ENCODE measurements at places on chromosomes 2 and 18.

GRCh38 chr18:49411928-49412327 is 48.5 kb downstream of the DYM start:
- no peak for DNase-seq

- no peak for DNase-seq
Observed at GRCh38 chr2:209771474-209772289, at the start of gene UNC80. TSS of gene UNC80 (plus strand) at chr2:209771832. CDS start at chr2:209772073, 241 bp downstream.

DNA sequence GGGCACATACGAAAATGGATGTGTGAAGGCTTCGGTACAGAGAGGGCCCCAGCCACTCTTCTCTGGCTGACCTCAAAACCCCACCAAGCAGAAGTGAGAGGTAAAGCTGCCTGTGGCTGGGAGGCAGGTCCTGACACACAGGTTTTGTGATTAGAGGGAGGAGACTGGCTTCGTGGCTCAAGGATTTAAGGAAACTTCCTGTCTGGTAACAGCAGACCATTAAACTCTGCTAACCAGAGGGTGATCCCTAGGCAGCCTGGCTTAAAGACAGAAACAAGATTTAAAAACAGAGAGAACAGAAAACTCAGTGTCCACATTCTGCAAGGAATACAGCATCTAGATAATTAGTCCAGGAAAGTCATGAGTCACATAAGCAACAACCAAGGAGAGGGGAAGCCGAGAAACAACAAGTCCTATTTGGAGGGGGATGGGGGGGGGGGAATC is 101.9 kb downstream of the NFATC1 start:
- no peak for DNase-seq

GRCh38 chr18:67778016-67778415 is 261.5 kb upstream of the DSEL start:
- no peak for DNase-seq

GRCh38 chr2:182717416-182717815 is 1.4 kb downstream of the DNAJC10 start:
- no peak for DNase-seq

- no peak for DNase-seq
Observed at GRCh38 chr2:201949181-201949926, 84.3 kb upstream of the FZD7 start.

DNA sequence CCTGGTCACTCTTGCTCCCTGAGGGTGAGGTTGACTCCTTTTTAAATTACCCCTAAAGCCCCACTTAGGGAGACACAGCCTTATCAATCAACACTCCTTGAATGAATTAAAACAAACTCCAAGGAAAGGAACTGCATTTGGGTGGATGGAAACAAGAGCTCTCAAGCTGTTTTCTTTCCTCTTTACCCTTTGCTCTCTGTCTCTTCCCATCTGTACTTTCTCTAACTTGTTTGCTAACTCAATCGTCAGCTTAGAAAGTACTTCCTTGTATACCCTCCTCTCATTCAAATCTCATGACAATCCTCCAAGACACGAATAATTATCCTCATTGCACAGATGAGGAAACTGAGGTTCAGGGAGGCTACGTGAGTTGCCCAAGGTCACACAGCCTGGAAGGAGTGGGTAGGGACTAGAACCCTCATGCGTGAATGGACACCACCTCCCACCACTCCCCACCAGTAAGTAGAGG is 32.7 kb downstream of the ZFP36L2 start:
- DNase-seq: no peak

- DNase-seq: no peak
Observed at GRCh38 chr18:40464032-40464431, 1491.0 kb upstream of the PIK3C3 start.

DNA sequence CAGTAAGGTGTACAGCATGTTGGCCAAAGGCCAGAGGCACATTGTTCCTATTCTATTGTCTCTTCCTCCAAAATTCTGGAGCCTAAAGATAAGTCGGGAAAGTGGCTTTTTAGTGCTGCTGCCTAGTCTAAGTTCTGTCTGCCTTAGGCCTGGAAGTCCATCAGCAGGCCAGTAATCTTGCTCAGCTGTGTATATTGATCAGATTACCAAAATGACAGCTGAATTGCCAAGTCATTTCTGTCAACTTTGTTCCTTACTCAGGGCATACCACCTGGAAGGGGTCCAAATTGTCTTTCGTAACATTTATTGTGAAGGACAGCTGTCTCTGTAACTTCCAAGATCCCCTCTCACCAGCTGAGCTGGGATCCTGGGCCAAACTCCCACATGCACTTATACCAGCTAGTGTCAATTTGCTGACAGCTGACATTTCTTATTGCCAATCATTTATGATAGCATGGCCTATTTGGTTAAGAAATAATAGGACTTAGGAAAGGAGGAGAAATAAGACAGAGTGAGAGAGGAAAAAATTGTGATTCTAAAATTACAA is 116.8 kb upstream of the FSHR start:
- no peak for DNase-seq

GRCh38 chr2:68637047-68637446 is 6.3 kb upstream of the PROKR1 start:
- no peak for DNase-seq

GRCh38 chr2:143607231-143608062 is 478.2 kb downstream of the ARHGAP15 start:
- DNase-seq: no peak

DNA sequence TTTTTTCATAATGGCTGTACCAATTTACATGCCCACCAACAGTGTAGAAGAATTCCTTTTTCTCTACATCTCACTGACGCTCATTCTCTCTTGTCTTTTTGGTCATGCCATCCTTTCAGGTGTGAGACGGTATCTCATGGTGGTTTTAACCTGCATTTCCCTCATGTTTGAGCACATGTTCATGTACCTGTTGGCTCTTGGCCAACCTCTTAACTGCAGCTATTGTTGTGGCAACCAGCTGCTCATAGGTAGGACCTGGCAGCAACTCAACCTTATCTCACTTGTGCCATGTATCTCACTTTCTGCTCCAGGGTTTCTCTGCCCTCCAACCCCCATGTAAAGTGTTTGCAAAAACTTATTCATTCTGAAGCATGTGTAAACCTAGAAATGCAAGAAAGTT is 167.5 kb downstream of the UPP2 start:
- DNase-seq: no peak

DNA sequence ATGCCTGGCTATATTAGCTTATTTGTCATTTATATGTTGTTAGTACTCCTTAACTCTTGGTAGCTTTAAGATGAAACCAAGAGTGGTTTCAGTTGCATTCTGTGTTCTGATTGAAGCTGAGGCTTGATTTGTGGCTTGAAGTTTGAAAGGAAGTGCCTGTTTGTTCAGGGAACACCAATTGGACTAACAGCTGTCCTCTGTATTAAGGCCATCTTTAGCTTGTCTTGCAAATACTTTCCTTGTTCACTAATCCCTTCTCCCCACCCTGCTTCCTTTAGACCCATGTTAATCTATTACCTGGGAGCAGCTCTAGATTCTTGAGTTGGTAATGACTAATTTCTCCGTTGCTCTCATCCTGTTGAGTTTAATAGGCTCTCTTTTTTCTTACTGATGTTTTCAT is 13.4 kb downstream of the ITGA6 start:
- no peak for DNase-seq

DNA sequence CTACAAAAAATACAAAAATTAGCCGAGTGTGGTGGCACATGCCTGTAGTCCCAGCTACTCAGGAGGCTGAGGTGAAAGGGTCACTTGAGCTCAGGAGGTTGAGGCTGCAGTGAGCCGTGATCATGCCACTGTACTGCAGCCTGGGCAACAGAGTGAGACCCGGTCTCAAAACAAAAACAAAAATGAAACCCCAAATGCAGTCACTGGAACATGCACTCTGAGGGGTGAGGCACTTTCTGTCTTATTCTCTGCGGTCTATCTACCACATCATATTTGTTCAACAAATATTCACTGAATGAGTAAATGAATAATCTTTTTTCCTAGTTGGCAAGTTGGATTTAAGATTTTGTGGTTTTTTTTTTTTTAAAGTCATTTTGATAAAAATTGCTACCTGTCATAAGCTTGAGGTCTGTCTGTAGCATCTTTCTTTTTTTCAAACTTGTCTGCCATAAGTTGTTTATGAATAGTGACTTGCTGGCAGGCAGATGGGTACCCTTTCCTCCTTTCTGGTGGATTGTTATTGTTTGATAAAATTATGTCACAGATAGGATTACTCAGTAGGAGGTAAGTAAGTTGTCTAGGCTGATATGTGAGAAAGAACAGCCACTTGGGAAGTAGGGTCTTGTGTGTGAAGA is 11.8 kb downstream of the CHRNA1 start:
- DNase-seq: no peak

DNA sequence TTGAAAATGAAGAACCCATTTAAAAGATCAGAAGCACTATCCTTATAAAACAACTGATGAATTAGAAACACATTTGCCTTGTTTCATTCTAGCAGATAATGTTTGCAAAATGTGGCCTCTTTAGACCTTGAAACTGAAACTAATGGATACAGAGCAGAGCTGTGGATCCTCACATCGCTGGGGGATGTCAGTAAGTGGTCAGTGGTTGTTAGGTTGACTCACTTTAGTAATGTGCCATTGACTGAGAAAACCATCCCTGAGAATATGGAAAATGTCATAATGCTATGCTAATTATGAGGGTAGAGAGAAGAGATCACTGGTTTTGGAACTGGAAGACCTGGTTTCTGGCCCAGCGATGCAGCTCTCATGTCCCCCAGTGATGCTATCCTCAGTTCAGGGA is 176.7 kb downstream of the MYO1B start:
- DNase-seq: no peak

DNA sequence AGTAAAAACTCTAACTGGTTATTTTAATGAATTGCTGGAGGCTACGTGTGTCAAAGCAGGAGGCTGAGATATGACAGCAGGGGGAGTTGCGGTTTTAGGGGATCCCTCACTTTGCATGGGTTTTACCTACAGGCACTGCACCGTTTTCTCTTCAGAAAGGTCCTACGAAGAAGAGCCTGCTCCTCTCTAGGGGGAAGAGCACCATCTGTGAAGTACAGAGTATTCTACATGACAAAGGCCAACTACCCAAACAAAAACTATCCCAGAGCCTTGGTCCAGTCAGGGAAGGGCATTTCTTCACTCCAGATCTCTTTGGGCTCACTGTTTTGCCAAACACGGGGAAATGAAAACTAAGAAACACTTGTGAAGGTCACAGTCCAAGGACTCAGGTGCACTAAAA is 696.7 kb upstream of the SOX11 start:
- no peak for DNase-seq

- no peak for DNase-seq
Observed at GRCh38 chr2:237867465-237867864, 8.0 kb downstream of the RAMP1 start.

DNA sequence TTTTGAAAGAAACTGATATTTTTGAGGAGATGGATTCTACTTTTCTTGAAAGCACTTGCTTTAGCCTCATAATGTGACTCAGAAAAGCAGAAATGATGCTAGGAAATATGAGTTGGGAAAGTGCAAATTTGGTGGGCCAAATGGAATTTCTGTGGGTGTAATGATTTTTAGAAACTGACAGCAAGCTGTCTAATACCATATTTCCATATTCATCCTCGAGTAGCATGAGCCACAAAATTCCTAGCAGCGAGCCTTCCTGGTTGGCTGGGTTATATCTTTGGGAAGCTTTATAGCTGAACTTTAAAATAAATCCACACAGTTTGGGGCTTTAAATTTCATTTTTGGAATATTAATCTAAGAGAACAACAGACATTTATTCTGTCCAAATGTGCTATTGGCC is 190.0 kb downstream of the DSC3 start:
- DNase-seq: no peak

GRCh38 chr2:113757138-113757657 is 756 bp upstream of the SLC35F5 start:
- no peak for DNase-seq

- no peak for DNase-seq
Observed at GRCh38 chr18:32980896-32981295, 208.1 kb upstream of the KLHL14 start.

- no peak for DNase-seq
Observed at GRCh38 chr2:221726894-221727513, 154.9 kb upstream of the EPHA4 start.

DNA sequence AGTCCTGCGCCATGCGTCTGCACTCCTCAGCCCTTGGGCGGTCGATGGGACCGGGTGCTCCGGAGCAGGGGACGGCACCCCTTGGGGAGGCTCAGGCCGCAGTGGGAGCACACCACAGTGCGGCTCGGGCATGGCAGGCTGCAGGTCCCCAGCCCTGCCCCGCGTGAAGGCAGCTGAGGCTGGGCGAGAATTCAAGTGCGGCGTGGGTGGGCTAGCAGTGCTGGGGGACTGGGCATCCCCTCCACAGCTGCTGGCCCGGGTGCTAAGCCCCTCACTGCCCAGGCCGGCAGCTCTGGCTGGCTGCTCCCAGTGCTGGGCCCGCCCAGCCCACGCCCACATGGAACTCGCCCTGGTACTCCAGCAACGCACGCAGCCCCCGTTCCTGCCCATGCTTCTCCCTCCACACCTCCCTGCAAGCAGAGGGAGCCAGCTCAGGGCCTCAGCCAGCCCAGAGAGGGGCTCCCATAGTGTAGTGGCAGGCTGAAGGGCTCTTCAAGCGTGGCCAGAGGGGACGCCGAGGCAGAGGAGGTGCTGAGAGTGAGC is 198.3 kb upstream of the CNTNAP5 start:
- DNase-seq: no peak

DNA sequence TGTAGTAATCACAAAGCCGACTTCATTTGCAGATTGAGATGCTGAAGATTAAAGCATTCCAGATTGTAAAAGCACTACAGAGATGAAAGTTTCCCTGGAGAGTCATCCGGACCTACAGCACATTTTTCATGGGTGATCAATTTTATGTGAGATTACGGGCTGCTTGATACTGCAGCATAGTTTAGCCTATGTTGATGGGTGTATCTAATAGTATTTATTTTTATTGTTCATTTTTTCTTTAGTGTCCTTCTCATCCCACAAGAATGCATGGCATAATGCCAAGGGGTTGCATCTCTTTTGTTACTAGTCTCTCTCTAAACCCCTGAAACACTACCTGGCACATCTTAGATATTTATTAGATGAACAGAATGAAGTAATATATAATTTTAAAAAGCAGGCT is 240.4 kb downstream of the MBD2 start:
- no peak for DNase-seq

GRCh38 chr18:63097178-63097577 is 222.4 kb downstream of the BCL2 start:
- no peak for DNase-seq

- DNase-seq: no peak
Observed at GRCh38 chr2:222672068-222672401, 577 bp downstream of the MOGAT1 start.

- DNase-seq: no peak
Observed at GRCh38 chr2:60662781-60663180, 93.3 kb upstream of the PAPOLG start.

Measured in T follicular helper cell (primary cell).